ENCODE measurements at places on chromosomes 7 and 10.

- no peak for DNase-seq
These were observed 115.0 kb downstream of the DNAJB9 start for GRCh38 chr7:108684629-108685028.

DNA sequence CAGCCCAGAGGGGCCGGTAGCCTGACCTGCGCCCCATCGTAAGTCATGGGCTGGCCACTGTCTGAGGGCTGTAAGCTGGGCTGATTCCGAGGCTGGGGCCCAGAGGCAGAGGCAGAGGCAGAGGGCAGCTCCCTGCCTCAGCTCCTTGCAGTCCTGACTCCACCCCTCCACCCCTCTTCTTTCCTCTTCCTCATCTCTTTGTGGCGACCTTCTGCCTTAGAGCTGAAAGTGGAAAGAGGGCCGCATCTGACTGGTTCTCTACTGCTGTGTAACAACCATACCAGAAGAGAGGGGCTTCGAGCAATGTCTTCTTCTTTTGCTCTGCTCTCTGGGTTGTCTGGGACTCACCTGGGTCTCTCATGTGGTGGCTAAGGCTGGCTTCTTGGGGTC, 179.1 kb downstream of the RPS24 start:
- no peak for DNase-seq

GRCh38 chr10:123103944-123104343, 31.8 kb upstream of the HMX3 start:
- DNase-seq = no peak

DNA sequence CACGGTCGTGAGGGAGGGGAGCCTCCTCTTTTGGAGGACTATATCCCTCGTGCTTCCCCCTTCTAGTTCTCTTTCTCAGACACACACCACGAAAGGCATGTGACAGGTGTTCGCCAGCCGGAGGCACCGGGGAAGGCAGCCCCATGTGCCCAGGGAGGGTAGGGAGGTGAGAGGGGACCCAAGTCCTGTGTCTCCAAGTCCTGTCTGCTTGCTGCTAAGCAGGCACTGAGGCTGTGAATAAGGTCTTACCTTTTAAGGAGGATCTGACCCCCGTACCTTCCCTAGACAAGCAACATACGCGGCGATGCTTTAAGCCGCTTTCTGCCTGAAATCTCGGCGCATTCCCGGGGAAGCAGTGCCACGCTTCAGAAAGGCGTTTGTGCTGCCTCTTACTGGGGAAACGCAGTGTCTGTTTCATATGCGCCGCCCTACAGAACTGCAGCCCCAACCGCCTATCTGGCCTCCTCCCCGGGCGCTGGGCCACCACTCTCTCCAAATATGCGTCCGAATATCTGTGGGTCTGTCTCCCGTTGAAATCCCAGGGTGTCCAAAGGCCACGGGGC, 770 bp downstream of the PLXNA4 start:
- no peak for DNase-seq

DNA sequence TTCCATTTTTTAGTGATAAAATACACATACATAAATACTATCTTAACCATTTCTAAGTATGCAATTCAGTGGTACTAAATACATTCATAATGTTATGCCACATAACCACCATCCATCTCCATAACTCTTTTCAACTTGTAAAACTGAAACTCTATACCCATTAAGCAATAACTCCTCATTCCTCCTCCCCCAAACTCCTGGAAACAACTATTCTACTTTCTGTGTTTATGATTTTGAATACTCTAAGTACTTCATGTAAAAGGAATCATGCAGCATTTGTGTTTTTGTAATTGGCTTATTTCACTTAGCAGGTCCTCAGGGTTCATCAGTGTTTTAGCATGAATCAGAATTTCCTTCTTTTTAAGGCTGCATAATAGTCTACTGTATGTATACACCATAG, 131.8 kb downstream of the TES start:
- no peak for DNase-seq

DNA sequence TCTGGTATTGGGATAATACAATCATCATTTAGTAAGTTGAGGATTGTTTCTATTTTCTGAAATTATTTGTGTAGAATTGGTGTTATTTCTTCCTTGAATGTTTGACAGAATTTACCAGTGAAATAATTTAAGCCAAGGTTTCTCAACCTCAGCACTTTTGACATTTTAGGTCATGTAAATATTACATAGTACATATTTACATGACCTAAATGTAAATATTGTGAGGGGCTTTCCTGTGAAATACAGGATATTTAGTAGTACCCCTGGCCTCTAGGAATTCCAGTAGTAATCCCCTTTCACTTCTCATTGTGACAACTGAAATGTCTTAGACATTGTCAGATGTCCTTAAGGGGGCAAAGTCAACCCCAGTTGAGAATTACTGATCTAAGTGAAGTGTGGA, 59.8 kb downstream of the TBC1D12 start:
- DNase-seq = no peak

DNA sequence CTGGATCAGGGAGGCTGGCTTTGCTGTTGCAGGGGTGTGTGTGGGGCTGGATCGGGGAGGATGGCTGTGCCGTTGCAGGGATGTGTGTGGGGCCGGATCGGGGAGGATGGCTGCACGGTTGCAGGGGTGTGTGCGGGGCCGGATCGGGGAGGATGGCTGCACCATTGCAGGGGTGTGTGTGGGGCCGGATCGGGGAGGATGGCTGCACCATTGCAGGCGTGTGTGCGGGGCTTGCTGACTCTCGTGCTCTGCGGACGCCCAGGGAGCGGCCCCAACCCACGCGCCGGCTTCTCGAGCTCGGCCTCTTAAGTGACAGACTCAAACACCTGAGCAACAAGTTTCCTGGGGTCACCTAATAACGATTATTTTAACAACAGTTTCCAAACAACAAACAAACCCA, 518.2 kb downstream of the DNAJB6 start:
- DNase-seq = no peak

GRCh38 chr10:44517635-44518034, 132.7 kb upstream of the CXCL12 start:
- no peak for DNase-seq

All from CD4-positive, alpha-beta T cell treated with Interleukin-1 beta for 1 hour (primary cell).